IPS-NIHi11 (cell line): ENCODE measurements at places on chromosomes 11 and 22.

- no peak for DNase-seq
Observed at GRCh38 chr22:28983190-28983589, 78.4 kb downstream of the C22orf31 start.

DNA sequence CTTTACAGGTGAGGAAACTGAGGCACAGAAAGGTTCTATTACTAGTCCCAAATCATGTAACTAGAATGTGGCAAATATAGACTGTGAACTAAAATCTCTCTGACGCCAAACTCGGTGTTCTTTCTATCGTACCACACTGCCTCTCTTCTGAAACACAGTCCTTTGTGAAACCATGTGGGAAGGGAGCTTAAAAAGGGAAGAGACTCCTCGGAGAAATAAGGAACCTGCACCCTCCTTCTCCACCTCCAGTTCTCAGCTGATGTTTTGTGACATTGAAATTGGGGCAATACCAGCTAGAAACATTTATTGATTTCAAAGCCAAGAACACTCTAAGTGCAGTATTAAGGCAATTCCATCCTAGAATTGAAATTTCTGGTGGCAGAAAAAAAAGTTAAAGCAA, 76.4 kb upstream of the DRD2 start:
- no peak for DNase-seq

- DNase-seq, result no peak
Observed at GRCh38 chr11:77086521-77087472, 15.8 kb upstream of the OMP start.

GRCh38 chr11:127994736-127995135, 592.6 kb downstream of the ETS1 start:
- no peak for DNase-seq

DNA sequence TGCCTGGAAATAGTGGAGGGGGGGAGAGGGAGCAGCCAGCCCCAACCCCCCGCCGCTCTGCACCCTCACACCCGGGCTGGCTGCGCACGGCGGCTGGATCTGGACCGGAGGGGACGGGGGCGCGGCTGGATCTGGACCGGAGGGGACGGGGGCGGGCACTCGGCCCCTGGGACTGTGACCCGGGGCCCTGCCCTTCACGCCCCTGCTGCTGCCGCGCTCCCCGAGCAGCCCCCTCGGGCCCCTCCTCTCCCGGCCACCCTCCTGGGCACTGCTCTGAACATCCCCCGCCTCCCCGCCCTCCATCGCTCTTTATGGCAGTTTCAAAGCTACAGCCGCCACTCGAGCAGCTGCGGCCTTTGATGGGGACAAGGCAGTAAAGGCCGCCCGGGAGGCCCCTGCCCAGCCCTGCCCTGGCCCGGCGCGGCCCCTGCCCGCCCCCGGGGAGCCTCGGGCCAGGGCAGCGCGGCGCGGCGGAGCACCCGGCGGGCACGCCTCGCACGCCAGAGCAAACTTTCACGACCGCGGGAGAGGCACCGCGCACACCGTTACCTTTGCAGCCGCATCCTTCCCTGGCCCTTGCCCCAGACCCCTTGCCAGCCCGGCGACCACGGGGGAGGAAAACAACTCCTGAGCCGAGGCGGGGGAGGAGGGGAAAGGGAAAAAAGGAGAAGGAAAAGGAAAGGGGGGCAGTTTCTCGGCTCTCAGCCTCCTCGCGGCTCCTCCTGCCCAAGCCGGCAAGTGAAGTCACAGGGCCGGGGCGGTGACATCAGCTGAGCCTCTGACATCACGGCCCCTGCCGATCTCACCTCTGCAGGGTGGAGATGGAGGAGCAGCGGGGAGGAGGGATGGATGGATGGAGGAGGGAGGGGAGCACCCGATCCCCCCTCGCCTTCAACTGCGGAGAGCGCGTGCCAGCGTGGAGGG, 13.1 kb upstream of the TCF20 start:
- DNase-seq, result peak; percentile 54

DNA sequence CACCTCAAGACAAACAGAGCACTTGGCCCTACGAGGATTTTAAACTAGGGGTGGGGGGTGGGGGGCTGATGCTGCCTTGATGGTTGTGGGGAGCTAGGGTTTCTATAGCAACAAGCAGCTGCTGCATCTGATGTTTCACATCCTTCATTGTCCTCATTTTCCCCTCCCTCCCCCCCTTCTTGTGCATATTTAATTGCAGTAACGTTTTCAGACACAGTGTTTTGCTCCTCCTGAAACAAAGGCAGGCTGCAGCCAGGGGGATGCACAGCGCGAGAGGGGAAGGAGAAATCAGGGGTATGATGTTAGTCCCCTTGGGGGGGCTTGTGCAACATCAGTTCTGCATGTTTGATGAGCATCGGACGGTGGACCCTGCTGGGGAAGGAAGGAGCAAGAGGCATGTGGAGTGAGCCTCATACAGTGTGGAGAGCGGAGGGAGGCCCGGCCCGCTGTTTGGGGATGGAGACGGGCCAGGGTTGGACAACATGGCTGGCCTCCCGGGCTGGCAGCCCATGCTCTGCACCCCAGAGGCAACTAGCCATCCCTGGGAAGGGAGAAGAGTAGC, 208.3 kb downstream of the CEP164 start:
- no peak for DNase-seq

- DNase-seq, result no peak
Observed at GRCh38 chr11:61659413-61660196, 20.6 kb upstream of the DAGLA start.

DNA sequence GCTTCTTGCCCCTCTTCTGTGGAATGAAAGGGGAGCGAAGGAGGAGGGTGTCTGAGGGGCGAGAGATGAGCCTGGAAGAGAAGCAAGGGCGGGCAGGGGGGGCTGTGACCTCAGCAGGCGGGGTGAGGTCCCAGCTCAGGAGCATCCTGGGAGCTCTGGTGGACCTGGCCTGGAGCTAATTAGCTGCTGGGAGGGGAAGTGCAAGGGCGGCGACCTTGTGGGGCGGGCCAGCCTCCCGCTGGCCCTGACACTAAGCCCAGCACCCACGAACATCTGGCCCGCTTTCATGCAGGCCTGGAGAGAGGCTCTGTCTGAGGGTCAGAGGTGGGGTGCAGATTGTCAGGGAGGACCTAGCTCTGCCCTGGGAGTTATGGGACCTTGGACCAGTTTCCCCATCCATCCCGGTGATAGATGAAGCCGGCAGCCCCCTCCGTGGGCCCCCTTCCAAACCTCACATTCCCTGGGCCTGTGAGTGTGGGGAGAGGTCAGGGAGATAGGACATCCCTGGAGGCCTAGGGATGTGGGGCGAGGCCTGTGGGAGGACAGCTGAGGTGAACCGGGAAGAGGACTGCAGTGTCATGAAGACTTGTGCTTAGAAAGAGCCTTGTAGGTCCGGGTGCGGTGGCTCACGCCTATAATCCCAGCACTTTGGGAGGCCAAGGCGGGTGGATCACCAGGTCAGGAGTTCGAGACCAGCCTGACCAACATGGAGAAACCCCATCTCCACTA, 28.5 kb upstream of the CD82 start:
- peak; percentile 4 for DNase-seq

GRCh38 chr11:95944623-95945022, 20.7 kb upstream of the MTMR2 start:
- no peak for DNase-seq

DNA sequence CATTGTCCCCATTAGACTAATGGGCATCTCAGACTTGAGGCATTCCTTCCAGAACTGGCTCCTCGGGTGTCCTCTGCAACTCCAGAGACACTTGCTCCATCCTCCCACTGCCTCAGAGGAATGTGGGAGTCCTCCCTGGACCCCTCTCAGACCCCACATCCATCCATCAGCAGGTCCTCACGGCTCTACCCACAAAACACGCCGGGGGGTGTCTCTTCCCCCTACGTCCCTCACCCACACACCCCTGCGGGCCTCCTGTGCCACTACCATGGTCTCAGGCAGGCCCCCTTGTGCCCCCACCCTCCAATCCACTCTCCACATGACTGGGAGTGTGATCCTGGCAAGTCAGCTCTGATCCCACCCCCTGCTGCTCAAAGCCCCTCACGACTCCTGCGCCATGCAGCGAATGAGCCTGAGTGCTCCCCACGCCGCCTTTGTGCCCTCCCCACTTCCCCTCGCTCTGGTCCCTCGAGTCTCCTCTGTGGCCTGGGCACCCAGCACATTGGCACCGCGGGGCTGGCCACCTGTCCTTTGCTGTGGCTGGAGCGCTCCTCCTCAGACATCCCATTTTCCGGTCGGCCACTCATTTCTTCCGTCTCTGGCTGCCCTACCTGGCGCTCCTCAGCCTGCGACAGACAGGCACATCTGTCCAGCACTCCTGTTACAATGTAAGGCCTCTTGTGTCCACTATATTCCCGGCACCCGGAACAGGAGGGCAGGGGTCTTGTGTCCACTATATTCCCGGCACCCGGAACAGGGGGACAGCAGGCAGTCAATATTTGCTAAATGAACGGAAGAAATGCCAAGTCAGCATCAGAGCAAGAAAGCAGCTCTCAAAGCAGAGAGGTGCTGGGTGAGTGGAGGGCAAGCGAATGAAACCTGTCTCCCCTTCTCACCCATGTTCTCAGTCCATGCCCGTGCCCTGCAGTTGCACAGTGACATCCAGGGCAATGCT, 14.2 kb upstream of the MOB2 start:
- no peak for DNase-seq

DNA sequence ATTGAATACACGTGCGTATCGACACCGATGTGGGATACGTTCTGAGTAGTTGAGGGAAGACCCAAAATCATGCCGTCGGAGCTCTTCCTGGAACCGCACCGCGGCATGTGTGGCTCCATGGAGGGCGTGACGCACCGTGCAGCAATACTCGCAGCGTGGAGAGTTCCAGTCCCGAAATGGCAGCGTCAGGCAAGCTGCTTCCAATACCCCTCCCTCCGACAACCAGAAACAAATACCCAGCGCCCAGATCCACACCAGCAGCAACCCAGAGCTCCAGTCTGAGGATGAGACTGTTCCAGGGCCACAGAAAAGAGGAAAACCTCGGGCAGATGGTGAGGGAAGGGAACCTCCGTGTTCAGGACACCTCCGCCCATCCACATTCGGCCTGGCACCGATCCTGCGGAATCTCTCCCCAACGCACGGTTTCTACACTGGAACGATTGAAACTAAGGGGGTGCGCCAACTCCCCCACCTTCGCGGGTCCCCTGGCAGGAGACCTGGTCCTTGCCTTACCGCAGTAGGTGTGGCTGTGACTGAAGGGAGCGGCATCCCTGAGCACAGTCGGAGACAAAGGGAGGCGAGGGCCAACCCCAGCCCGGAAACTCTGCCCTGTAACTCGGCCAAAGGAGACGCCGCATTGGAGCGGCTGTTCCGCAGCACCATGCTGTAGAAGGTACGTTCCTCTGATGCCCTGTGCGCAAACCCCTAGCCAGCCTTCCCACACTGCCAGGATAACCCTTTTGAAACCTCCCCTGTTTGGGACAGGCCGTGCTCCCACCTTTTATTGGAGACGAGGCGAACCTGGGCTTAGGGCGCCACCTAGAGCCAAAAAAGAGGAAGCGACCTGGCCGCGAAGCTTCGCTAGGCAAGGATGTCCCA, 28.2 kb downstream of the DBX1 start:
- peak; percentile 78 for DNase-seq

GRCh38 chr11:105244160-105244825, 104.7 kb upstream of the CARD18 start:
- no peak for DNase-seq

DNA sequence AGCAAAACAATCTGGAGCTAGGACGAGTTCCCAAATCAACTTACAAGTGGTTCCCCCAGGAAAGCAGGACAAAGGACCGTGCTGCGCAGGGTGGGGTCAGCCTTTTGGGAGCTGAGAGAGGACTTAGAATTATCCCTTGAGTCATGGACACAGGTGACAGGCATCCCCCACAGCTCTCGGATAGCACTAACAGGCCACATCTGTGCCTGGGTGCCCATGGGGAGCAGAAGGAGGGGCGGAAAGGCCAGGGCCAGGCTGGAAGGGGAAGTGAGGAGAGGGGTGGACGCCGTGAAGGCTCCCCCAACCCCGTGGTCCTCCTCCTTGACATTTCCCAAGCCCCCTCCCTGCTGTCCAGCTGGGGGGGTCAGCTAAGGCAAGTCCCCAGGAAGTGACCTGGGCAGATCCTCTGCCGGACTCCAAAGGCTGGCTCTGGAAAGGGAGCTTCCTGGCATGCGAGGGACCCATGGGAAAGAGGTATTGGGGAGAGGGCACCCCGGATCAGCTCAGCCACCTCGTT, 31.6 kb upstream of the A4GALT start:
- DNase-seq, result no peak

DNA sequence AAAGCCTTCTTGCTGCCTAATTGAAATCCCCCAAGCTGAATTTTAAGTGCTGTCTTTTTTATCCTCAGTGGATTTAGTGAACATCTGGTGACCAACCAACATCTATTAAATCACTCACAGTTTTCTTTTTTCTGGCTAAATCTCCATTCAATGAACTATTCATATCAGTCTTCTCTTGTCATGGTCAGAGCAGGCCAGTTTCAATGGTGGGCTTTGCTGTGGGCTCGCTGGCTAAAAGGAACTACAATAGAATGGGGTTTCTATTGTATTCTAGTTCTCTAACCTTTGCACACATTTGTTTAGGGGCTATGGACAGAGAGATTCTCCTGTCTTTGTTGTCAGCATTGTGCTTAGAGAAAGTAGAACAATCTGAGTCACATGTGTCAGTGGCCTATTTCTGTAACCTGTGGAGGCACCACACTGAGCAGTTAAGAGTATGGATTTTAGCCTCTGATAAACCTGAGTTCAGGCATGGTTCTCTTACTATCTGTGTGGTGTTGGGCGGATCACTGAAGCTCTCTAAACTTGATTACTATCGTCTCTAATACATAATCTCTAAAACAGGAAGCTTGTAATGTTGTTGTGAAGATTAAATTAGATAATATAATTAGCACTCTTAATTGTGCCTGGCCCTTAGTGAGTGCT, 94.2 kb upstream of the CADM1 start:
- no peak for DNase-seq

DNA sequence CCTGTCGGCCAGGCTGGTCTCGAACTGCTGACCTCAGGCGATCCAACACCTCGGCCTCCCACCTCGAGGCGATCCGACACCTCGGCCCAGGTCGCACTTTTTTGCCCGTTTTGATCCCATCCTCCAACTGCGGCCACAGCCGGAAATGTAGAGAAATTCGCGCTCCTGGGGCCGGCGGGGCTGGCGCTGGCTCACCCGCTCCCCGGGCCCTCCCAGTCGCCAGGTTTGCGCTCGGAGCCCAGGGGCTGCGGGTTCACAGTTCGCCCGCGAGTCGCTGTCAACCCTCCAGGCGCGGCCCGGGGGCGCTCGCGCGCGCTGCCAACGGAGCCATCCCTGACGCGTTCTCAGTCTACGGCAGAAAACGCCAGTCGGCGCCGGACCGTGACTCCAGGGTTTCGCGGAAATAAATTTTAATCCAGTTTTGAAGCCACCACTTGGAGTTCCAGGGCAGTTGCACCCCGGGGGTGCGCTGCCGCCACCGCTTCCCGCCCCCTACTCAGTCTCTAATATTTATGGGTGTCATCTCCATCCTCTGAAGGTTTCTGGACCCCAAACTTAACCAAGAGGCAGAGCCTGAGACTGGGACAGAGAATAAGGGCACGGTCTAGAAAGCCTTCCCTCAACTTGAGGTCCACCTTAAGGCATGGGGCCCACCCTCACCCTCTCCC, 1.5 kb upstream of the KLHDC7B start:
- DNase-seq, result peak; percentile 98

GRCh38 chr11:45457649-45458048, 171.5 kb upstream of the SYT13 start:
- DNase-seq, result no peak
